T-helper 2 cell (primary cell): ENCODE measurements at places on chromosomes 5 and 9.

DNA sequence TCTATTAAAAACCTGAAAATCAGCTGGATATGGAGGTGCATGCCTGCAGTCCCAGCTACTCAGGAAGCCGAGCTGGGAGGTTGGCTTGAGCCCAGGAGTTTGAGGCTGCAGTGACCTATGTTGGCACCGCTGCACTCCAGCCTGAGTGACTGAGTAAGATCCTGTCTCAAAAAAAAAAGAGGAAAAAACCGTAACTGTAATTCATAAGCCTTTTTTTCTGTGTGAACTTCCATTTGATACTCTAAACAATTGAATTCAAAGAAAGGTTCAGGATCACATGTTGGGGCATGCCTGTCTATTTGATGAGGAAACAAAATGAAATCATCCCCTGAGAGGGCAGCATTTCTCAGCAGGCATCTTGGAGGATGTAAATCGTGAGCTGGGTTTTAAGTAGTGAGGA, 38.8 kb downstream of the ITGA2 start:
- DNase-seq = no peak

- DNase-seq = no peak
These were observed 24.2 kb upstream of the RNU6ATAC start for GRCh38 chr9:134188386-134189144.

DNA sequence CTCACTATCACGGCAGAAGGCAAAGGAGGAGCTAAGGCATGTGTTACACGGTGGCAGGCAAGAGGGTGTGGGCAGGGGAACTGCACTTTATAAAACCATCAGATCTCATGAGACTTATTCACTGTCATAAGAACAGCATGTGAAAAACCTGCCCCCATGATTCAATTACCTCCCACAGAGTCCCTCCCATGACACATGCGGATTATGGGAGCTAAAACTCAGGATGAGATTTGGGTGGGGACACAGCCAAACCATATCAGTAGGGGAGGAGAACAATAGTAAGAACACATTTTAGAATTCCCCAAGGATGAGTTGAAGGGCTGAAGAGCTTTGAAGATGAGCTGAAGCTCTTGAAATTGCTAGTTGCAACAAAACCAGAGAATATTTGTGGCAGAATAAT, 287.9 kb downstream of the SMARCA2 start:
- DNase-seq = no peak

DNA sequence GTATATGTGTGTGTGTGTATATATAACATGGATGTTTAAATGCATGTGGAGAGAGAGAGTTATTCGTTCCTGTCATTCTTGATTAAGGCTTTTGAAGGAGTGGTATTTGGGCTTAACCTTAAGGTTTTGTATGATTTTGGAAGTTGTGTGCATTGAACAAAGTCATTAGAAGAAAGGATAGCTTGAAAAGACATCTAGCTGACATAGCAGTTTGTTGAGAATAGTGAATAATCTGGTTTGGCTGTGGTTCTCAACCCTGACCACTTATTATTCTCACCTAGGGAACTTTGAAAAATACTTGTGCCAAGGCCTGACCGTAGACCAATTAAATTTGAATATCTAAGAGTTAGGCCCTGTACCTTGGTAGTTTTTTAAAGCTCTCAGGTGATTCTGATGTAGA, 141.1 kb upstream of the SH3GL2 start:
- DNase-seq = no peak

- DNase-seq = peak; percentile 16
These were observed 99.9 kb upstream of the TLE4 start for GRCh38 chr9:79471580-79472543.

GRCh38 chr9:31137176-31138160, 1247.0 kb upstream of the ACO1 start:
- no peak for DNase-seq

DNA sequence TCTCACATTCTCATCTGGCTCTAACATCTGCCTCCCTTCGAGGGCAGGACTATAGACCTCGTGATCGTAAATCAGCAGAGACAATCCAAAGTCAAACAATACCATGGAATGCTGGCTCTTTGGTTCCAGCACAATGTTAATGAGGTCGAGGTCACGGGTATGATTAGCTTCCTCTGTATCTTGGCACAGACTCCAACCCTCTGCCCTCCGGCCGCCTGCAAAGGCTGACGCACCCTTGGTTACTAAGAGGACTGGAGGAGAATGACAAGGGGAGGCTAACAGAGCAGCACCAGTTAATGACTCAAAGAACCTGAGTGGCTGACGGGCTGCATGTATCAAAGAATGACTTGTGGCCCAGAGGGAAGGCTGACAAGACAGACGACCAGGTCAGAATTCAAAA, 10.1 kb downstream of the LHFPL2 start:
- no peak for DNase-seq
